ENCODE measurements at places on chromosomes 5 and 9.

DNA sequence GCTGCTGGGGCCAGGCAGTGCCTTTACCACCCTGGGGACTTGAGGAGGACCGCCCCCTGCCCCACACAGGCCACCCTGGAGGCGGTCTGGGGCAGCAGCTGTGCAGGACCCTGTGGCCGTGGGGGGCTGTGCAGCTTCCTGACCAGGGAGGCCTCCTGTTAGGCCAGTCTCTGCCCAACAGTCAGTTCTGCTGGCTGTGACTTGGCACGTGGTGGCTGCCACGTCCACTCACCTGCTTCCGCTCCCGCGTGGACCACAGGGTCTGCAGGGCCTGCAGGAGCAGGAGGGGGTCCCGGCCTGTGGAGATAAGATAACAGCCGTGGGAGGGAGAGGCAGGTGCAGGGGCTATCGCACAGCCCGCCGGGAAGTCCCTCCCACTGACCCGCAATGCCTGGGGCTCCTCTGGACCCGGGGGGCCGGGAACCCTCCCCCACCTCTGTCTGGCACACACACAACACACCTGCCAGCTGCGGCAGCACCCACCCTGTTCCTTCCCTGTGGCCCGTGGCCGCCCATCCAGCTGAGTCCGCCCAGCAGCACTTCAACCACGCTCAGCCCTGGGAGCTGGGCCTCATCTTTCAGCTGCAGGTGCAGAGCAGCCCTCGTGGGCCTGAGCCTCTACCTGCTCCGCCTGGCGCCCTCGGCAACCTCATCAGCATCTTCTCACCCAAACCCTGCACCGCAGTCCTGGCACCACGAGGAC lies 39.7 kb downstream of the EXD3 start:
- DNase-seq = no peak

- no peak for DNase-seq
Observed at GRCh38 chr5:4100739-4101138, 505.1 kb downstream of the IRX1 start.

DNA sequence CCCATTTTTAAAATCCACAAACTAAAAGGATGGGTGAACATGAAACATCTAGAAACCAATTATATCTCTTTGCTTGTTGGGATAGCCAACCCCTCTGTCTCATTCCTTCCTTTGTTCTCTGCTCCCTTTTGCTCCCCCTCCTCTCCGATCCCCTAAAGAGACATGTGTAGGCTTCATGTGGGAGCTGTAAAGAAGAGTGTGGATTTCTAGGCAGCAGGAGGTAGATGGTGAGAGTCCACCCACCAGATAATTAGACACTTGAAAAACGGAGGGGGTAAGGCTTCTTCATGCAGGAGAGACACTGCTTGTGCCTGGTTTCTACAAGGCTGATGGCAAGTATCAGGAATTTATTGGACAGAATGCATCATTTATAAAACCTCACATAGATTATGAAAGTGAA lies 27.3 kb upstream of the CFAP157 start:
- DNase-seq = no peak

- DNase-seq = no peak
Observed at GRCh38 chr5:54063817-54064216, 246.6 kb downstream of the ARL15 start.

Data from NCI-H1694 treated with DMSO at 0.1 percent for 48 hours (cell line).